Posterior cingulate gyrus (tissue), 11 donors: ENCODE measurements at places on chromosomes 3 and 15.

DNA sequence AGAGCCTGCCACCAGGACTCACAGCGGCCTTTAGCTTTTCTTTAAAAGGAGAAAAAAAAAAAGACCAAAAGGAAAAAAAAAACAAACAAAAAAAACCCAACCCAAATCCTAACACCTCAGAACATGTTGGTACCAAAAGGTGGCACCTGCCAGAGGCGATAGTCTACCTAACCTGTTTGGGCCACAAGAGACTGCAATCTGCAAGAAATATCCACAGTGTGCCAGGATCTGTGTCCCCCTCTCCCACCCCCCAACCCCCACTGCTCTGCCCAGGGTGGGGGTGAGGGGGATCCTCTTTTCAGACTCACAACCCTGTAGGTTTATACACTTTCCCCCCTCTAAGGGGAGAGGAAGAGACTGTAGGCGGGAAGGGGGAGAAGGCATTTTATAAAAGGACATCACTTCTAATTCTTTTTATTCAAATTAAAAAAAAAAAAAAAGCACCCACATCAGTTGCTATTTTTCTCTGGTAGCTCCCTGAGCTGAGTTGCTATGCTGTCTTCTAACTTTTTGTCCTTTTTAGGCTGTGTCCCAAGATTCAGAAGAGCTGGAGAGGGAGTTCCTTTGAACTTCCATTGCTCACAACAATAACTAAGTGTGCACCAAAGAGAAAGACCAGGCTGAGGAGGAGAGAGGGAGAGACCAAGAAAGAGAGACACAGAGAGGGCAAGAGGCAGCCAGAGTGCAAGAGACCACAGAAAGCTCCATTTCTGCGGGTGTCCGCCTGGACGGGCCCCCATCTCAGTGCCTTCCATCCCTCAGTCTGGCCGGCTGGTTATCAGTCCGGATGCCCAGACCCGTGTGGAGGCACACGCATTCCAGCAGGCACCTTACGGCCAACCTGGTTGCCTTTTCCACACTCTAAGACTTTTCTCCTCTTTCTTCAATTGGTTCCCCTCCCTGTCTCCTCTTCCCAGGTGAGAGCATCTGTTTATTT lies 48.9 kb downstream of the TLE3 start:
- DNase-seq, result no peak

GRCh38 chr3:149585401-149585726 lies 72.5 kb downstream of the WWTR1 start:
- DNase-seq, result no peak

DNA sequence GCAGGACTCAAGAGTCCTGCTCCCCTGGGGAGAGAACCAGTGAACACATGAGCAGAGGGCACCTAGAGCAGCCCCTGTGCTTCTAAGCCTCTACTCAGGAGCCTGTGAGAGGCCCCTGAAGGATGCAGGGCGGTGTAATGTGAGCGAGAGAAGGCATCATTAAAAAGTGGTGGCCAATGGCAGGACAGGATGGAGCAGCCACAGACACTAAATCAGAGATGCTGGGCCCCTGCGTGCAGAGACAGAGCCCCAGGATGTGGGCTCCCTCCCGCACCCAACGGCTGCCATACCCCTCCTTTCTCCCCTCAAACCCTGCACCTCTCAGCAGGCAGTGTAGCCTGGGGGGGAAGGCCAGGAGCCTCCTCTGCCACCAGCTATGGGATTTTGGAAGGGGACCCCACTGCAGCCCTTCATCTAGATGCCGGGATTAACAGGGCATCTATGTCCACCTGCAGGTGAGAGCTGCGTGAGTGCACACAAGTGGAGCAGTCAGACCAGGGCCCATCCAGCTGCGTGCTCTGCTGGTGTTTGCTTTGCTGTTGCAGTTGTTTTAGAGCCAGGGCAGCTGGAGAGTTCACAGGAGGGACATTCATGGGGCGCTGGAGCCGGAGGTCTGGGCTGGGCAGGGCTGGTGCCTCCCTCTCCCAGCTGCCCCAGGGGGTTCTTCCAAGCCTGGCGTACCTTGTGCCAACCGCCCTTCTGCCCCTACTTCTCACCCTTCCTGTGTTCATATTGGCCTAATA lies 5.1 kb upstream of the IQSEC1 start:
- peak; percentile 58 for DNase-seq

GRCh38 chr3:188124184-188124583 lies 29.8 kb upstream of the LPP start:
- DNase-seq, result no peak

DNA sequence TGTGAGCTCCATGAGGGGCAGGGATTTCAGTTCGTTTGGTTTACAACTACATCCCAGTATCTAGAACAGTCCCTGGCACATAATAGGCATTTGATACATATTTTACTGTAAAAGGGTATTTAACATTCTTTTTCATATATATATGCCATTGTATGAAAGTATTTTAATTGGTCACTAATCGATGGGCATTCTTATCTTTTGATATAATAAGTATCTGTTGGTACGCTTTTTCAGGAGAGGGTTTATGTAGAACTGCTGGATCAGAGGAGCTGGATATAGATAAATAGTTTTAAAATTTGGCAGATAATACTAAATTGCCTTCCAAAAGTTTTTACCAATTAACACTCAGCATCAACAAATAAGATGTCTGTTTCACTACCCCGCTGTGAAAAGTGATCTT lies 978 bp upstream of the RSL24D1 start:
- DNase-seq, result no peak
